ENCODE measurements at places on chromosomes 4 and X.

GRCh38 chrX:138723301-138723700, 11.8 kb upstream of the FGF13 start:
- no peak for DNase-seq

DNA sequence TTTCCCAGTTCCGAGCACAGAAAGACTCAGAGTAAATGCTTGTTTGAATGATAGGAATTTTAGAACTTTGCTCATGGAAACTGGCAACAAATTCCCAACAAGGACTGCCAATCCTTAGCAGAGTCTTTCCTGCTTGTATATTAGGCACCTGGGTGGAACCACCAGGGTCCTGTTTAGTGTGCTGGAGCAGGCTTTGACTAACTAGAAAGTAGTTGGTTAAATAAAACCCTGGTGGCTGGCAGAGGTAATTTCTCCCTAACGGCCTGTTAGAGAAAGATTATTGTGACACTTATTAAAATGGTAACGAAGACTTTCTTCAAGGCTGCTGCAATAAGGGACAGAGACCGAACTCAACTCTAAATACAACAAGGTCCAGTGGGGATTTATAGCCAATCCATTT, 103.6 kb upstream of the TEX13D start:
- DNase-seq, result no peak

DNA sequence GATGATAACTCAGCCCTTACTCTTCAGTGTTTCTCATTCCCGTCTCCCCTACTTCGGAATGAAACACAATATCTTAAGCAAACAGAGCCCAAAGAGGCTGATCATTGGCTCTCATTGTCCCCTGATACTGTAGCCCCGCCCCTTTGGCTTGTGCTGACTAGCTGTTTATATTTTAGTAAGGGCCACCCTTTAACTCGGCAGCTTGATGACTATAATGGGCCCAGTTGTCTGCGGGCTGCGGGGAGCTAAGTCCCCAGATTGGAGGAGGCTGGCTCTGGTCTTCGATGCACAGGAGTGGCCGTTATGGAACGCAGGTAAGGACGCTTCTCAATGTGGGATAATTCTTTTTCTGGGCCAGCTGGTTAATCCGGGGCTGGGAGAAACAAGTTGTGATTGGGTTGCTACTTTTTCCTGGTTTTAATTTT, at the start of gene TRIM2:
TRIM2 (plus strand) TSS at position 197 of the 425 bp plus-strand sequence; CDS start at position 285, 88 bp downstream.
- DNase-seq, result no peak

GRCh38 chr4:141463678-141464077, 172.7 kb upstream of the IL15 start:
- no peak for DNase-seq

- peak; percentile 53 for DNase-seq
Observed at GRCh38 chrX:12950851-12951594, 23.9 kb upstream of the TMSB4X start.

DNA sequence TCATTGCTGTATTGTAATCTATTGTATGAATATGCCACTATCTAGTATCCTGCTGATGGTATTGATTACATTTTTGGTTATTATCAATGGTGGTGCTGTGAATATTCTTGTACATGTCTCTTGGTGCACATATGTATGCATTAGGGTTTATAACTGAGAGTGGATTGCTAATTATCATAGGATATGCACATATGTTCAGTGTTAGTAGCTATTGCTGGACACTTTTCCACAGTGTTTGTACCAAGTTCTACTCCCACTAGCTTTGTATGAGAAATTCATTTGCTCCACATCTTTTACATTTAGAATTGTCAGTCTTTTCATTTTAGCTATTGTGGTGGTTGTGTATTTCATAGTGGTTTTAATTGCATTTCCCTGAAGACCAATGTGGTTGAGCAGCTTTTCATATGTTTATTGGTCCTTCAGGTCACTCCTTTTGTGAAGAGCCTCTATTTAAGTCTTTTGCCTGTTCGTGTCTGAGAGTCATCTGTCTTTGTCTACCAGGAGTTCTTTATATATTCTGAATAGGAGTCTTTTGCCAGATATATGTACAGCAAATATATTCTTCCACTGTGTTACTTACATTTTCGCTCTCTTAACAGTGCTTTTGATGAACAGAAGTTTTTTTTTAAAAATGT, 87.1 kb downstream of the TBC1D19 start:
- no peak for DNase-seq

GRCh38 chr4:124386648-124387047, 325.9 kb downstream of the ANKRD50 start:
- DNase-seq, result no peak

- no peak for DNase-seq
Observed at GRCh38 chr4:145437466-145437865, 44.2 kb upstream of the SMAD1 start.

GRCh38 chr4:31620476-31620875, 900.3 kb downstream of the PCDH7 start:
- no peak for DNase-seq

DNA sequence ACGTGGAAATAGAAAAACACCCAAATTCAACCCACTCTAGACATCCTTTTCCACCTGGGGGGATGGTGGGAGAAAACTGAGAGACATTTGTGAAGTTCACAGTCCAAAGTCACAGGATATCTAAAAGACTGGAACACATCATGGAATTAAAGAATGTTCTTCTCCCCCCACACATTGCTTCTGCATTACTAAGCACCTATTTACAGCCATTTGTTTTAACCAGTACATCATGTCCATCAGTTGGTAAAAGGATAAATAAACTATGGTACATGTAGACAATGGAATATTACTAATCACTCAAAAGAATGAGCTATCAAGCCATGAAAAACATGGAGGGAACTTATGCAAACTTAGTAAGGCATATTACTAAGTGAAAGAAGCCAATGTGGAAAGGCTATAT, 185.5 kb upstream of the ANXA10 start:
- DNase-seq, result no peak

- no peak for DNase-seq
Observed at GRCh38 chrX:133661962-133662839, 246.9 kb upstream of the GPC4 start.

GRCh38 chr4:100605144-100605543, 87.3 kb upstream of the EMCN start:
- no peak for DNase-seq

DNA sequence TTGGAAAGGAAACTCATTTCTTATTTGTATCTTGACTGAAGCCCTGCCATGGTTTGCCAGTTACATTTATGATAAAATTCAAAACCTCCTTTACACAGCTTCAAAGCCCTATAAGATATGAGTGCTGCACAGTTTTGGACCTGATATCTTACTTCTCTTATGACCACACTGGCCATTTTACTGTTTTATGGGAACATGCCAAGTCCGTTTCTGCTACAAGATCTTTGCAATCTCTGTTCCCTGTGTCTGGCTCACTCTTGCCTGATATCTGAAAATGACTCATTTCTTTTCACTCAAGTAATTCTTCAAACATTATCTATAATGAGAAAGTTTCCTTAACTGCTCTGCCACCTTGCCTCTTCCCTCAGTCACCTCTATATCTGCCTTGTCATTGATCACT, 247.3 kb downstream of the SPOCK3 start:
- no peak for DNase-seq

DNA sequence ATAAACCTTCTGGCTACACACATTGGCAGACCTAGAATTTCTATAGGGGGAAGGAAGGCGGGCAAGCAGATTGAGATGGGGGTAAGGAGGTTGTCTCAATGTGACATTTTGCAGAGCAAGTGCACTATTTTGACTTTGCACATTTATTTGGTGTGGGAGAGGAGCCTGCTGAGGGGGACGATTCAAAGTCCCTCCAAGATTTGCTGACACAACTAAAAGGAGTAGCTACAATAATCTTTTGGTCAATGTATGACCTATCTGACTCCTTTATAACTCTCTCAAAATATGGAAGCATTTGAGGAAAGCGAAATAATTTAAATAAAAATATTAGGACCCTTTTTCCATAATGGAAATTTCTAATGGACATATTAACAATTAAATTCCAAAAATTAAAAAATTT, 274.9 kb upstream of the PPARGC1A start:
- DNase-seq, result no peak

DNA sequence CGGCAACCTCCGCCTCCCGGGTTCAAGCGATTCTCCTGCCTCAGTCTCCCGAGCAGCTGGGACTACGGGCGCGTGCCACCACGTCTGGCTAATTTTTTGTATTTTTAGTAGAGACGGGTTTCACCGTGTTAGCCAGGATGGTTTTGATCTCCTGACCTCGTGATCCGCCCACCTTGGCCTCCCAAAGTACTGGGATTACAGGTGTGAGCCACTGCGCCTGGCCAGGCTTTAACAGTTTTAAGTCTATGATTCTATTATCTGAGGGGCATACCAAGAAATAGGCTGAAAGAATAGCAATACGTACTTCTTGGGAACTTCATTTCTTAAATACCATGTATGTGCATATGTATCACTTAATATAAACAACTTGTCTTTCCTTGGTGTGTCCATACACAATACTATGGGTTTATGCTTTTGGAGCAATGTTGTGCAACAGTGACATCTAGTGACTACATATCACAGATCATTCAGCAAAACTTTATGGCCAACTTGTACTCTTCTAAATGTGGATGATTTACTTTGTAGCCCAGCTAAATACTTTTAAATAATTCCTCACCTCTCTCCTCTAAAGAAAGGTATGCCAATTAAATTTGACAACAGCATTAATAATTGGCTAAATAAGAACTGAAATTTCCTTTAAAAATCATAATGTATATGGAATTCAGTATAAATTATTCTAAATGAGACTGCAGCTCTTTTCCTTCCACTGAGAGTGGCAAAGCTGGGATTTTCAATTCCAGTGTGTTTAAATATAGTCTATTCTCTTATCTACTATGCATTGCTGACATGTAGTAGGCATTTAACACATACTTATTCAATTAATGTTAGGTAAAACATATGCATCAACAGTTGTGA, 10.4 kb downstream of the SLC9B1 start:
- DNase-seq, result no peak

DNA sequence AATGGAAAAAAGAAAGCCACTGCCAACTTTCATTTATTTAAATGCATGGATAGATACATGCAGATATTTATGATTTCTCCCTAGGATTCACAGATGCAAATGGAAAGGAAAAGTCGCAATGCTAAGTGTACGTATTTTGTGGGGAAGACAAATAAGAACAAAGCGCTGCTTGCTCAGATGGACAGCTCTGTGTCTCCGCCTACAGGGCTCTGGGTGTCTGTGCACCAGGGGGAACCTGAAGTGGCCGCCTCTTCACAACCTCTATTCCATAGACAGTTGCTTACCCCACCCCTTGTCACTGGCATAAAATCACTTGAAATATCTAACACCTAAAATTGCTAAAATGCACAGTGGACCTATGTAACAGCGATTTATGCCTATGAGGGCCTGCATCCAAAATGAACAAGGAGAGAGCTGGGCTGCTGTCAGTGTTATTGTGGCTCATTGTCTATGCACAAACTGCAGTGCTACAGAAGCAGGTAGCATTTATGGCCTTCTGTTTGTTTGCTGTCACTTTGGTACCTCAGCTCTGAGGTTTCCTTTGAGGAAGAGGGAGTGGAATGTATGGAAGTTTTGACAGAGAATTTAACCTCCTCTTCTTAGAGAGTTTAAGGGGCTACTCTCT, 58.6 kb upstream of the PAGE1 start:
- peak; percentile 1 for DNase-seq

GRCh38 chrX:74297766-74298165, 6.2 kb upstream of the ZCCHC13 start:
- DNase-seq, result no peak

DNA sequence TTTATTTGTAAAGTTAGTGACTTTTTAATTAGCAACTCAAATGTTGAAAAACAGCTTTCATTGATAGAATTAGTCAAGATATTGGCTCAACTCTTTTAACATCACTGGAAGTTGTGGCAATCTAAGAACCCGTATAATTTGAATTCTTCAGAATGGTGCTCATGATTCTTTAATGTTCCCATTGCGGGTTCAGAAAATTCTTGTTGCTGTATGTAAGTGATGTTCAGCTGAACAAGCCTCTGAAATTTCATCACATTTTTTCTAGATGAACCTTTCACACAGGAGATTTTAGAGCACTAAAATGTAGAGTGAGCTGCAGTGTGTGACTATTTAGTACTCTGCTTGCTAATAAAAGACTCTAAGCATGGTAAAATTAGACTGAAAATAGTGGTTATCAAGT, 1317.7 kb downstream of the FSTL5 start:
- DNase-seq, result no peak

DNA sequence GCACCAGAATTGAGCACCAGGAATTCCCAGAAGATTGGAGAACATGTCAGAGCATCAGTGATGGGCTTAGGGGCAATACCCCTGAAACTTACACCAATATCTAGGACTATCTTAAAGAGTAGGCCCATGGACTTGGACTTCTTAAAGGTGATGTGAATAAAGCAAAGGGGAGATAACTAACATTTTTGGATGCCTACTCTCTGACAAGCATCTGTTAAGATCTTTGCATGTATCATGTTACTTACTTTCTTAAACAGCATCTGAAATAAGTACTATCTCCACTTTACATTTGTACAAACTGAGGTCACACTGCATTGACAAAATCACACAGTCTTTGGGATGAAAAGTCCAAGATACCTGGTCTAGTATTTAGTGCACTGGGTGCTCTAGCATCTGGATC, 258.6 kb upstream of the ARSJ start:
- no peak for DNase-seq

All from stimulated activated CD4-positive, alpha-beta T cell treated with anti-CD3 and anti-CD28 coated beads, Interleukin-15, amount 100 ng/mL, for 1 hour (primary cell).